NCI-H1105 treated with DMSO at 0.1 percent for 48 hours (cell line): ENCODE measurements at places on chromosomes 5 and 9.

DNA sequence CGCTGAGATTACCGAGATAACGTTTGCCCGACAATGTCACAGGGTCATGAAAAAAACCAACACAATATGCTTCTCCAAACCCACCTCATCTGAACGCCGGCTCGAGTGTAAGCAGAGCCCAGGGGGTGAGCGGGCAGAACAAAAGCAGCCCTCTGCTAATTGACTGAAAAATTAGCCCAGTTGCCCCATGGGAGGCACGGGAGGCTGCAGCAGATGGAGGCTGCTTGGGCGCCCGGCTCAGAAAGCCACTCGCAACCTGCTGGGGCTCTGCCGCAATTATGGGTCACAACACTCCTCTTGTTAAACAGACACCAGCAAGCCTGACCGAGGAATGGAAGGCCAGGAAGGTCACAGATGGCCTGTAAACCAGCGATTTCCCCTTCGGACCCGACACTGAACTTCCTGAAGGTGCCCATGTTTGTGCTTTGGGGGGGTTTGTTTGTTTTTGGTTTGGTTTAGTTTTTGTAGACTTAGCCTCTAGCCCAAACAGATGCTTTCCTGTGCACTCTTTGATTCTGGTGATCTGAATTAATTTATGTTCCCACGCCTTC, 104.6 kb upstream of the IRX1 start:
- DNase-seq, result no peak

DNA sequence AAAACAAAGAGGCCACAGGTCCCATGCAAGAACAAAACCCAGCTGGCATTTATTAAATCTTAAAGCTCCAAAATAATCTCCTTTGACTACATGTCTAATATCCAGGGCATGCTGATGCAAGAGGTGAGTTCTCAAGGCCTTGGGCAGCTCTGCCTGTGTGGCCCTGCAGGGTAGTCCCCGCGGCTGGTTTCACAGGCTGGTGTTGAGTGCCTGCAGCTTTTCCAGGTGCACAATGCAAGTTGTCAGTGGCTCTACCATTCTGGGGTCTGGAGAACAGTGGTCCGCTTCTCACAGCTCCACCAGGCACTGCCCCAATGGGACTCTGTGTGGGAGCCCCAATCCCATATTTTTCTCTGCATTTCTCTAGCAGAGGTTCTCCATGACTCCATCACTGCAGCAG, 54.4 kb upstream of the HCN1 start:
- DNase-seq, result no peak

- DNase-seq, result peak; percentile 80
These were observed 1.8 kb upstream of the NR3C1 start for GRCh38 chr5:143405063-143405848.

GRCh38 chr5:115360046-115360685, 63.7 kb upstream of the CCDC112 start:
- no peak for DNase-seq

- DNase-seq, result no peak
These were observed 101.9 kb downstream of the RPS23 start for GRCh38 chr5:82176115-82176814.
